ENCODE measurements at places on chromosomes 7 and 10.

- DNase-seq: no peak
Observed at GRCh38 chr10:5470062-5470751, 29.2 kb downstream of the CALML5 start.

- DNase-seq: no peak
Observed at GRCh38 chr7:50268223-50268622, 36.3 kb upstream of the IKZF1 start.

GRCh38 chr10:101446071-101446470 is 92.1 kb downstream of the BTRC start:
- no peak for DNase-seq

DNA sequence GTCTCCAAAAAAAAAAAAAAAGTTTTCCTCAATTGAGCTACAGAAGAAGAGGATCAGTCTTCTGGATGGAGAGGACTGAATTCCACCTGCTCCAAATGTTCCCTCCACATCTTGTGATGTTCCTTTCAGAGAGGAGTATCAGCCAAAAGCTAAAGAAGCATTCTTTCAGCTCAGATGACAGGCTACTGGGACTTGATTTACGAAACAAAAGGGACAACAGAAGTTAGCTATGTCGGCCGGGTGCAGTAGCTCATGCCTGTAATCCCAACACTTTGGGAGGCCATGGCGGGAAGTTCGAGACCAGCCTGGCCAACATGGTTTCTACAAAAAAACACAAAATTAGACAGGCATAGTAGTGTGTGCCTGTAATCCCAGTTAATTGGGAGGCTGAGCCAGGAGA is 7.4 kb downstream of the DAGLB start:
- DNase-seq: no peak

DNA sequence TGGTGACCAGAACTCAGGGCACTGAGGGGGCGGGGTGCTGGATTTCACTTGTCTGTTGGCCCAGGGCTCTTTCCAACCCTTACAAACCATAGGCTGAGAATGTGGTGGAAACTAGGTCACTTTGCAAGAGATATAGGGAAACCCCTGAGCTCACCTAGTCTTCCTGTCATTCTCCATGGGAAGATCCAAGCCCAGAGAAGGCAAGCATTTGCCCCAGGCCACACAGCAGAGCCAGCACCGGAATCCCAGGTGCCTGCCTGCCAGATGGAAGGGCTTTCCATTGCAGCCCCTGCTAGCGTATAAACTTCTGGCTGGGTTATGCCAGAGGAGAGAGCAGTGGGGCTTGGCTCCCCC is 427 bp downstream of the PYROXD2 start:
- no peak for DNase-seq

GRCh38 chr7:35699796-35700305 is 4.9 kb upstream of the HERPUD2 start:
- DNase-seq: no peak

- DNase-seq: no peak
Observed at GRCh38 chr7:6235029-6235871, 37.2 kb downstream of the CYTH3 start.

DNA sequence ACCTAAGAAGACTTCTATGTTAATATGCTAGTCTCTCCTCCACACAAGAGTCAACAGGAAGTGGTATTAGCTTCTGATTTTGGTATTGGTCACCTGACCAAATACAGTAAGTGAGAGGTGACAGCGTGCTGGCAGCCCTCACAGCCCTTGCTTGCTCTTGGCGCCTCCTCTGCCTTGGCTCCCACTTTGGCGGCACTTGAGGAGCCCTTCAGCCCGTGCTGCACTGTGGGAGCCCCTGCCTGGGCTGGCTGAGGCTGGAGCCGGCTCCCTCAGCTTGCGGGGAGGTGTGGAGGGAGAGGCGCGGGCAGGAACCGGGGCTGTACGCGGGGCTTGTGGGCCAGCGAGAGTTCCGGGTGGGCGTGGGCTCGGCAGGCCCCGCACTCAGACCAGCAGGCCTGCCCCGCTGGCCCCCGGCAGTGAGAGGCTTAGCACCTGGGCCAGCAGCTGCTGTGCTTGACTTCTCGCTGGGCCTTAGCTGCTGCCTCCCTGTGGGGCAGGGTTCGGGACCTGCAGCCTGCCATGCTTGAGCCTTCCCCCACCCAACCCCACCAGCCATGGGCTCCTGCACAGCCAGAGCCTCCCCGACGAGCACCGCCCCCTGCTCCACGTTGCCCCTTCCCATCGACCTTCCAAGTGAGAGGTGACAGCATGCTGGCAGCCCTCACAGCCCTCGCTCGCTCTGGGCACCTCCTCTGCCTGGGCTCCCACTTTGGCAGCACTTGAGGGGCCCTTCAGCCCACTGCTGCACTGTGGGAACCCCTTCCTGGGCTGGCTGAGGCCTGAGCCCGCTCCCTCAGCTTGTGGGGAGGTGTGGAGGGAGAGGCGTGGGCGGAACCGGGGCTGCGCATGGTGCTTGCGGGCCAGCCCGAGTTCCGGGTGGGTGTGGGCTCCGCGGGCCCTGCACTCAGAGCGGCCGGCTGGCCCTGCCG is 4.2 kb upstream of the ACSL5 start:
- DNase-seq: no peak

DNA sequence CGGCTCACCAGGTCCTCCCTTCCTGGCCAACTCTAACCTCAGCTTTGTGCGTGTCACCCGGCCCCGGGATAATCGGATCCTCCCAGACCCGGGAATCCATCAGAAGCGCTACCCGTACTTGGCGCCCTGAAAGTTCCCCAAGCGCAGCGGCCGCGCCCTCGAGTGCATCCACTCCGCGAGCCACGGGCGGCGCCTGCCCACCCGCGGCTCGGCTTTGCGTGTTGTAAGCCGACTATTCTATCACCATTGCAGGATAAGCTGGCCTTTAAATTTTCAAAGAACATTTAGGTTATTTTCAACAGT is 35.7 kb upstream of the EBLN1 start:
- DNase-seq: no peak

- no peak for DNase-seq
Observed at GRCh38 chr7:1054861-1055450, 10.6 kb downstream of the GPR146 start.

GRCh38 chr7:87447116-87447635 is 28.3 kb downstream of the ABCB4 start:
- no peak for DNase-seq

GRCh38 chr7:69219381-69219780 is 378.9 kb upstream of the AUTS2 start:
- no peak for DNase-seq

DNA sequence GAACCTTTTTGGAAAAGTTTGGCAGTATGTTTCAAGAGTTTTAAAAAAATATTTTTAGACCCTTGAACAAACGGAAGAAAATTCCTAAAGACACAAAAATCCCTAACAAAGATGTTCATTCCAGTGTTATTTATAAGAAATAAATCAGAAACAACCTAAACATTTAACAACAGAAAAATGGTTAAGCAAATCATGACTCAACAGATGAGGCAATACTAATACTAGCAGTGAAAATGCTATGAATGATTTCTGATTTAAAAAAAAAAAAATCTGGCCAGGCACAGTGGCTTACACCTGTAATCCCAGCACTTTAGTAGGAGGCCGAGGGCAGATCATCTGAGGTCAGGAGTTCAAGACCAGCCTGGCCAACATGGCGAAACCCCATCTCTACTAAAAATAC is 61.0 kb downstream of the ARHGAP12 start:
- DNase-seq: no peak

DNA sequence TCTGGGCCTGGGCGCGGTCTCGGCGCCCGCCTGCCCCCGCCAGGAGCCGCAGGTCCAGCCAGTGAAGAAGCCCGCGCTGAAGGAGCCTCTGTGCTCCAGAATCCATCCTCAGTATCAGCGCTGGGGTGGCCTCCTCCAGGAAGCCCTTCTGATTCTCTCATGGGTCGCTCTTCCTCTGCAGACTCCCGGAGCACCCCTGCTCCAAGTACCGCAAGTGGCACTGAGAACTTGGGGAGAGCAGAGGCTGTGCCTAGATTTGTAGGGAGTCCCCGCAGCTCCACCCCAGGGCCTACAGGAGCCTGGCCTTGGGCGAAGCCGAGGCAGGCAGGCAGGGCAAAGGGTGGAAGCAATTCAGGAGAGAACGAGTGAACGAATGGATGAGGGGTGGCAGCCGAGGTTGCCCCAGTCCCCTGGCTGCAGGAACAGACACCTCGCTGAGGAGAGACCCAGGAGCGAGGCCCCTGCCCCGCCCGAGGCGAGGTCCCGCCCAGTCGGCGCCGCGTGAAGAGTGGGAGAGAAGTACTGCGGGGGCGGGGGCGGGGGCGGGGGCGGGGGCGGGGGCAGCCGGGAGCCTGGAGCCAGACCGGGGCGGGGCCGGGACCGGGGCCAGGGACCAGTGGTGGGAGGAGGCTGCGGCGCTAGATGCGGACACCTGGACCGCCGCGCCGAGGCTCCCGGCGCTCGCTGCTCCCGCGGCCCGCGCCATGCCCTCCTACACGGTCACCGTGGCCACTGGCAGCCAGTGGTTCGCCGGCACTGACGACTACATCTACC is at the start of gene ALOX5:
TSS of gene ALOX5 (plus strand) at position 641 of the 774 bp plus-strand sequence. CDS start at position 705, 64 bp downstream.
- DNase-seq: no peak

DNA sequence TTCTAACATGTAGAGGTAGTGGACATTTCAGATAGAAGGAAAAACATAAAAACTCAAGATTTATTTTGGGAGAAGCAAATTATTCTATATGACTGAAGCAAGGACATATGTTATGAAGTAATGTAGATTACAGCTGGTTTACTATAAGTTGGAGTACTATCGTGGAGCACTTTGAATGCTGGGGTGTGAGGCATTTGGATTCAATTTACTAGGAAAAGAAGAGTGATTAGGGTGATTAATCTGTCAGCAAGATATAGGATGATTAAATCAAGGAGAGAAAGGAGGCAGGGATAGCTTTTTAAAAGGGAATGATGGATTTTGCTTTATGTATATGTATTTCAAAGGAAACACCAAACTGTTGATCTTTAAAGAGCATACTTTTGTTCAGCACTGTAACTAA is 318.4 kb upstream of the KAT6B start:
- no peak for DNase-seq

DNA sequence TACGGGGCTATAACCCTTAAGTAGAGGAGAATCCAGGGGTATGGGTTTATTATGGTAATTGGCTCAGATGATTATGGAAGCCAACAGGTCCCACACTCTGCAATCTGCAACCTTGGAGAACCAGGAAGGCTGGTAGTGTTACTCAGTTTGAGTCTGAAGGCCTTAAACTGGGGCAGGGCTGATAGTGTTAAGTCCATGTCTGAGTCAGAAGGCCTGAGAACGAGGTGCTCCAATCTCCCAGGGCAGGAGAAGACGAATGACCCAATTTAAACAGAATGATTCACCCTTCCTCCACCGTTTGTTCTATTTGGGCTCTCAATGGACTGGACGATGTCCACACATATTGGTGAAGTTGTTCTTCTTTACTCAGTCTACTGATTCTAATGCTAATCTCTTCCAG is 244.5 kb upstream of the PTER start:
- no peak for DNase-seq

DNA sequence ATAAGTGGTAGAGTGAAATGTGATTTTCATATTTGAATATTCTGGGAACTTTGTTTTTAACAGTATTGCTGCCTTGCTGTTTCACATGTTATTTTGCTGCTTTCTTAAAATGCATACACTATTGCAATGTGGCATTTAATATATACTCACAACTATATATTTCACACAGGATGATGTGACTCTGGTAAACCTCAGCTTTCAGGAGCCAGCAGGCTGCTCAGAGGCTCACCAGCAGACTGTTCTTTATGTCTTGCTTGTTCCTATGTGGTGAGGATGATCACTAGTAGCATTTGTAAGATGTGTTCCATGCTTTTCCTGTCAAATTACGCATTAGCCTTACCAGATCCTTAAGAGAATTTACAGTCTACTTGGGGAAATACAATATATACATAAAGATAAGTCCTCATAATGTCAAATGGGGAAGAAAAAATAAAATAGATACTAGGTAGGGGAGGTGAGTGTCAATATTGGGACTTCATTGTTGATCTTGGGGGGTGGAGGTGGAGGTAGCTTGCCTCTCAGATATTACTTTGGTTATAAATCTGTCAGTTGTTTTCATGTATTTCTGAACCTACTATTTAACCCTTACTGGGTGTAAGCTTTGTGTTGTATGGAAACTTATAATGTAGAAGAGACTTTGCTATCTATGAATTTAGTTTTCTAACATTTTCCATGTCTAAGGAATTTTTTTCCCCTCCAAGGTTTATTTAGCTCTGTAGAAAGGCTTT is 8.4 kb downstream of the GNAI1 start:
- DNase-seq: no peak

GRCh38 chr7:135334830-135335543 is 101.3 kb downstream of the STRA8 start:
- no peak for DNase-seq

GRCh38 chr10:644943-645334 is 44.5 kb downstream of the DIP2C start:
- DNase-seq: no peak

DNA sequence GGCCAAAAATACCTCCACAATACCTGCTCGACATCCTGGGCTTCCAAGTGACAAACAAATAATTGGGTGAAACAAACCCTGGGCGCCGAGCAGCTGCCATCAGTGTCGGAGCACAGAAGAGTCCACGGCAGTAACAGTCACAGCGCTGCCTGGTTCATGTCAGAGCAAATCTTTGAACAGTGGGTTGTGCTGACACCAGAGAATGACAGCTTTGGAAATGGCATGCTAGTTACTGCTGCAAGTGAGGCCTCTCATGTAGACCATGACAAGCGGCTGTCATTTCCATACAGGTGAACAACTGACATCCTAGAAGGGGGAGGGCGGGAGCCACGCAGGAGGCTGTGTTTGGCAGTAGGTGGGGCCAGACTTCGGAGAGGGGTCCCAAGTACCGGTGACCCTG is 420.5 kb upstream of the GALNT17 start:
- no peak for DNase-seq

DNA sequence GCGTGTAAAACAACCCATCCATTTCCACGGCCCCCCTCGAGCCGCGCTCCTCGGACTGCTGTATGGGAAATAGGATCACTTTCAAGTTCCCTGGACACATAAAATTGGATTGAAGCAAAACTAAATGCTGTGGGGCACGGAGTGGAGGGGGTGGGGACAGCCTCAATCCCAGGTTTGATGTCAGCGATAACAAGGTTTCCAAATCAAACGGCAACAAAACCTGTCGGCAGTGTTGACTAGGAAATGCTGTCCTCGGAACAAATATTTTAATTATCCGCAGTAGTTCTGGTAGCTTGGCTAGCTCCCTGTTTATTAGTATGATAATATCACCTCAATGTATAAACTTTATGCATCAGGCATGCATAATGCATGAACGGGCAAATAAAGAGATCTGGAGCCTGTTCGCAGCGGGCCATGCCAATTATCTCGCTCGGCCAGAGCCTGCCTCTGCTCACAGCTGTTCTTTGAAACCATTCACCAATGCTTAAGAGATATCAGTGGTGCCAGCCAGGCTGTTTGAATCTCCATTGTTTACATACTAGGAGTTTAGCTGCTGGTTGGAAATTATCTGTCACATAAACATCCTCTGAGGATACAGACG is 161.1 kb downstream of the PAXIP1 start:
- no peak for DNase-seq

DNA sequence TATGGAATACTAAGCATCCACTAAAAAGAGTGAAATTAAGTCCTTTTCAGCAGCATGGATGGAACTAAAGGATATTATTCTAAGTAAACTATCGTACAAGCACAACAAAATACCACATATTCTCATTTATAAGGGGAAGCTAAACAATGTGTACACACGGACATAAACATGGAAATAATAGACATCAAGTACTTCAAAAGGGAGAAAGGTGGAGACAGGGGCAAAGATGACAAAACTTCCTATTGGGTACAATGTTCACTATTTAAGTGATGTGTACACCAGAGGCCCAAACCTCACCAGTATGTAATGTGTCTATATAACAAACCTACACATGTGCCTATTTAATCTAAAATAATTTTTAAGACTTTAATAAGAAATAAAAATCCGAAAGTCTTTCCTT is 2.2 kb upstream of the AKR1C4 start:
- DNase-seq: no peak

GRCh38 chr7:3753868-3754267 is 452.8 kb downstream of the SDK1 start:
- no peak for DNase-seq
